Esophagus squamous epithelium (tissue), 5 donors: ENCODE measurements at places on chromosomes 1 and 21.

DNA sequence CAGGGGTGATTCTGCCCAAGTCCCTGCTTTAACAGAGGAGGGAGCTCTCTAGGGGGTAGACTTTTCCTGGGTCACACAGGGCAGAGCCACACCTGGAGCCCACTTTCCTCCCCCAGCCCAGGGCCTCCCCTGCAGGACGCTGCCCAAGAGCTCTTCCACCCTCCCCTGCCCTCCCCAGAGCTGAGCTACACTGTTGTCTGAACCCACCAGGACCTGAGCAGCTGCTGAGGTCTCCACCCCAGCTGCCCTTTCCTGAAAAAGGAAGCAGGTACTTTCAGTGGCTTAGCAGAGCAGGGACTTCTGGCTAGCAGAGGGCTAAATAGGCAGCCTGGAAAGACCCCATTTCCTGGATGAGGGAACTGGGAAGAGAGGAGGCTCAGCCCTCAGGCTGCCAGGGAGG, 169.3 kb upstream of the ETV3 start:
- no peak for DNase-seq

DNA sequence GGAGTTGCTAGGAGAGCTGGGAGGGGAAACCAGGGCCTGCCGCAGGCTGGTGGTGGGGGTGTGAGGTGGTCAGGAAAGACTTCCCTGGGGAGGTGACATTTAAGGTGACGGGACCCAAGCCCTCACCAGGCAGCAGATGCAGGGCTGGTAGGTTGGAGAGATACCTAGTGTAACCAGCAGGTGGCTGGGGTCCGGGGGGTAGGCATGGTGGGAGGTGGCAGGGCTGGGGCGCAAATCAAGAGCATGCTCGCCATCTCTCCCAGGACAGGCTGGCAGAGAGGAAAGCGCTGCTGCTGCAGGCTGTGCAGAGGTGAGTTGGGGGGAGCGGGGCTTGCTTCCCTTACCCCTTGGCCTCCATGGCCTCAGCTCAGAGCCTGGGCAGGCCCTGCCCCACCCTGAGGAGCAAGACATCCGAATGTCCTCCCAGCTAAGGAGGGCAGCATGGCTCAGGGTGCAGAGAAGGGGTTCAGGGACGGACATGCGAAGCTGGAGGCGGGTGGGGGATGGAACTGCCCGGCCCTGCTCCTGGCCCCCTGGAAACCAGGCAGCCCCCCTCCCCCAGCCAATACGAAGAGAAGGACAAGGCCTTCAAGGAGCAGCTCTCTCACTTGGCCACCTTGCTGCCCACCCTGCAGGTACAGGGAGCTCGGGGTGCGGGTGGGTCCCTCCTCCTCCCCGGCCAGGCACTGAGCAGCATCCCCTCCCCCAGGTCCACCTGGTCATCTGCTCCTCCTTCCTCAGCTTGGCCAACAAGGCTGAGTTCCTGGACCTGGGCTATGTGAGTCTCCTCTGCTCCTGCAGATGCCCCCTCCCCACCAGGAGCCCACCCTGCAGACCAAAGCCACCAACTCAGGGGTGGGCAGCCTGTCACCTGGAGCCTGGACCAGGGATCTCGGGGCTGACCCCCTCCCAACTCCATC, 4.0 kb downstream of the RNF207 start:
- no peak for DNase-seq

- no peak for DNase-seq
Measured at GRCh38 chr1:117794073-117794472, 135.3 kb downstream of the GDAP2 start.

GRCh38 chr1:49306507-49307070, 529.9 kb upstream of the BEND5 start:
- DNase-seq: no peak

DNA sequence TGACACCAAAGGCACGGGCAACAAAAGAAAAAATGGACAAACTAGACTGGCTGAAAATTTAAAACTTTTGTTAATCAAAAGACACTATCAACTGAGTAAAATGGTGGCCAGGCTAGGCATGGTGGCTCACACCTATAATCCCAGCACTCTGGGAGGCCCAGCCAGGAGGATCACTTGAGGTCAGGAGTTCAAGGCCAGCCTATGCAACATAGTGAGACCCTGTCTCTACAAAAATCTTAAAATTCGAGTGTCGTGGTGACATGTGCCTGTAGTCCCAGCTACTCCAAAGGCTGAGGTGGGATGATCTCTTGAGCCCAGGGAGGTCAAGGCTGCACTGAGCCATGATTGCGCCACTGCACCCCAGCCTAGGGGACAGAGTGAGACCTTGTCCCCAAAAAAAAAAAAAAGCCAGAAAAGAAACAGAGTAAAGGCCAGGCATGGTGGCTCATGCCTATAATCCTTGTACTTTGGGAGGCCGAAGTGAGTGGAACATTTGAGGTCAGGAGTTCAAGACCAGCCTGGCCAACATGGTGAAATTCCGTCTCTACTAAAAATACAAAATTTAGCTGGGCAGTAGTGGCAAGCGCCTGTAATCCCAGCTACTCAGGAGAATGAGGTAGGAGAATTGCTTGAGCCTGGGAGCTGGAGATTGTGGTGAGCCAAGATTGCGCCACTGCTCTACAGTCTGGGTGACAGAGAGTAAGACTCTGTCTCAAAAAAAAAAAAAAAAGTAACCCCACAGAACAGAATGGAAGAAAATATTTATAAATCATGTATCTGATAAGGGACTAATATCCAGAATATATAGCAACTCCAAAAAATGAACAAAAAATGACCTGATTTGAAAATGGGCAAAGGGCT, 8.0 kb downstream of the TUT4 start:
- no peak for DNase-seq

- DNase-seq: no peak
Measured at GRCh38 chr1:90573736-90574135, 143.4 kb downstream of the BARHL2 start.

DNA sequence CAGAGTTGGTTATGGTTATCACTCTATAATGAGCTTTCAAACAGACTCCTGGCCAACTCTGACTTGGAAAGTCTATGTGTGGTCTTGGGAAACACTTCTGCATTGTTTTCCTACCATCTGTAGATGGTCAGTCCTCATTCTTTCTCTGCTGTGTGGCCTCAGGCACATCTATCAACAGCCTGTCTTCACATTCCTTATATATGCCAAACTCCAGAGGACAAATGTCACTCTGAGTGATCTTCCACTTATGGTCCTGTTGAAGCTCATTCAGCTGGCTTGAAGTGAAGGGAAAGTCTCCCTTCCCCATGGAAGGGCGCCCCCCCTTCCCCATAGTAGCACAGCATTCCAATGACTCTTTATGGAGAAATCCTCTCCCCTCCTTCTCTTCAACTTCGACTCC, 58.7 kb downstream of the VANGL2 start:
- DNase-seq: no peak

- DNase-seq: no peak
Measured at GRCh38 chr1:159864262-159864661, 1.8 kb upstream of the VSIG8 start.

GRCh38 chr1:112247961-112248360, 148.1 kb upstream of the CTTNBP2NL start:
- DNase-seq: no peak

- DNase-seq: no peak
Measured at GRCh38 chr1:14511796-14512585, 86.5 kb upstream of the KAZN start.

GRCh38 chr1:185960422-185961321, 226.5 kb downstream of the HMCN1 start:
- DNase-seq: no peak

DNA sequence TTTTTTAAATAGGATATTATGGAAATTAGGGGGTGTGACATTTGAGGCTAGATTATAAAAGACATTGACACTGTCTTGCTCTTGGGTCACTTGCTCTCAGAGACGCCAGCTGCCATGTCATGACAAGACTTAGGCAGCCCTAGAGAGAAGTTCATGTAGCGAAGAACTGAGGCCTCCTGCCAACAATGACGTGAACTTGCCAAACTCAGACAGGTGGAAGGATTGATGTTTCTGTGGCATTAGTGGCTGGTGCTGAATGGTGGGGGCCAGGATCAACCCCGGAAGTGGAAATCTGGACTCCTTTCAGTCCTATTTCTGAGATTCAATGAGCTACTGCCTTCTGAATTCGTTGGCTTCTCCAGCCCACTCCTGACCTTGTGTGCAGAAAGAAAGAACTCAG, 14.7 kb downstream of the NCF2 start:
- DNase-seq: no peak

DNA sequence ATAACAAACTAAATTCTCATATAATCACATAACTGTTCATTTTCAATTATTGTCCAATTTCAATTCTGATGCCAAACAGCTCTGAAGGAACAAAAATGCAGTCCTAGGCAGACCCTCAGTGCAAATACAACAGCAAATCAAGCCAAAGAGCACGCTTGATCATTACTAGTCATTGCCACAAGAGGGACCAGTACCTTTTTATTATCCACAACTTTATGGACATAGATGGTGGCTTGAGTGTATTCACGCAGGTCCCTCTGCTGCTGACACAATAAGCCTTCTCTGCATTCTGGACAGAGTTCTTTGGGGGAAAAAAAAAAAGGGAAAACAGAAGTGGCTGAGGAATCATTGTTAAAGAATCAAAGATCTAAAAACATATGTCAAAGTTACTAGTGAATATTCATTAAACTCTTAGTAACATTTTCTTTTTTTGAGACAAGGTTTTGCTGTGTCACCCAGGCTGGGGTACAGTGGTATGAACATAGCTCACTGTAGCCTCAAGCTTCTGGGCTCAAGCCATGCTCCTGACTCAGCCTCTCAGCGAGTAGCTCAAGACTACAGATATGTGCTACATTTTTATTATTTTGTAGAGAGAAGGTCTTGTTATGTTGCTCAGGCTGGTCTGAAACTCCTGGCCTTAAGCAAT, 34.3 kb upstream of the RAP1GAP start:
- DNase-seq: no peak

GRCh38 chr1:70487910-70488665, 77.0 kb downstream of the CTH start:
- DNase-seq: no peak

DNA sequence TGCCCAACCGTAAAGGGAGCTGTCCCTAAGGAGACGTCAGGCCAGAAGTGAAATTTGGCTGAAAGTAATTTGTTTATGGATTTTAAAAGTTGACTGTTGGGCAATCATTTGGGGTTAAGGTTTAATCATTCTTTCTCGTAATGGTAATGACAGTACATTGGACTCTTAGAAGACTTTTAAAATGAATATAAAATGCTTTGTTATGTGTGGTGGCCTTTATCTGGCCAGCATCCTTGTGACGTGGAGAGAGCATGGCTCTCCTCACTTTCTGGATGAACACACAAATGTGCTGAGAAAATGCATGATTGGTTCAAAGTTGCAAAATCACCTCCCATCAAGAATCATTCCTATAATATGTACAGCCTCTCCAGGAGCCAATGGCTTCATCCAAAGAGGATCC, 160.2 kb downstream of the DHRS3 start:
- no peak for DNase-seq

DNA sequence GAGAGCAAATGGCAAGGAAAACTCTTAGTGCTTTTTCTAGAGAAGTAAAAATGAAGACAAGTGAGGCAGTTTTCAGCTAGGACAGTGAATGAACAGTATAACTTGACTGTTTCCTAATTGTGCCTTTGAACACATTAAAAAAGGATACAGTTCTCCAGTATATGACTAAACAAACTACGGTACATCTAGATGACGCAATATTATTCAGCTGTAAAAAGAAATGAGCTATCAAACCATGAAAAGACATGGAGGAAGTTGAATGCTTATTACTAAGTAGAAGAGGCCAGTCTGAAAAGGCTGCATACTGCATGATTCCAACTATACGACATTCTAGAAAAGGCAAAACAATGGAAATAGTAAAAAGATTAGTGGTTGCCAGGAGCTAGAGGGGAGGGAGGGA, 206.3 kb downstream of the SIPA1L2 start:
- DNase-seq: no peak

- DNase-seq: no peak
Measured at GRCh38 chr1:8047112-8047511, 21.0 kb upstream of the ERRFI1 start.

GRCh38 chr1:24503059-24503751, 569 bp downstream of the RCAN3 start:
- no peak for DNase-seq

GRCh38 chr1:92037400-92037799, 7.6 kb downstream of the EPHX4 start:
- DNase-seq: no peak

DNA sequence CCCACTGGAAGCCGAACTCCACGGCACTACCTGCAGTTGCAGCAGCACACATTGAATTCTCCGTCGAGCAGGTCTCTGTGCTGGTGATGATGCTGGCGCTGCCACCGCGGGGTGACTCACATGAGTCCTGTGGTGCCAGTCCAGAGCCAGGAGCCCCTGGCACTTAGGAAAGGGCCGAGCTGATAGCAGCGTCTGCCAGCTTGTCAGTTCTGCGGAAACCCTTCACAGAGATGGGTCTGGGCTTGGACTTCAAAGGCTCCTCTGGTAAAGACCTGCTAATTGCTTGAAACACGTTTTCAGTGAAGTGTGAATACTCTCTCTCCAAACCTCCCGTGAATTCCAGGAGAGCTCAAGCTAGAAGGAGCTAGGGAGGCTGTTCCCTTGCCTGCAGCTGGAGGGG, 92.2 kb downstream of the GRIK3 start:
- DNase-seq: no peak

DNA sequence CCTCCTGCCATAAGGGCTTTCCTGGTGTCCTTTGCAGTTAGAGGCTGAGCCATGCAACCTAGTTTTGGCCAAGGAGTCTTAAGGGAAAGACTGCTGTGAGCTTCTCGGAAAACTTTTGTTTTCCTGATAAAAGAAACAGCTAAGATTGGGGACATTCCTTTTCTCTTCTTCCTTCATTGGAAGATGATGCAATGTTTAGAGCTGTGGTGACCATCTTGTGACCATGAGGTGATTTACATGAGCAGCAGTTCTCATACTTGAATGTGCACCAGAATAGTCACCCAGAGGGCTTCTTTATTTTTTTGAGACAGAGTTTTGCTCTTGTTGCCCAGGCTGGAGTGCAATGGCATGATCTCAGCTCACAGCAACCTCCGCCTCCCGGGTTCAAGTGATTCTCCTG, 20.4 kb upstream of the SMAP2 start:
- DNase-seq: no peak

GRCh38 chr1:24961961-24962861, 32.1 kb upstream of the RUNX3 start:
- DNase-seq: no peak

DNA sequence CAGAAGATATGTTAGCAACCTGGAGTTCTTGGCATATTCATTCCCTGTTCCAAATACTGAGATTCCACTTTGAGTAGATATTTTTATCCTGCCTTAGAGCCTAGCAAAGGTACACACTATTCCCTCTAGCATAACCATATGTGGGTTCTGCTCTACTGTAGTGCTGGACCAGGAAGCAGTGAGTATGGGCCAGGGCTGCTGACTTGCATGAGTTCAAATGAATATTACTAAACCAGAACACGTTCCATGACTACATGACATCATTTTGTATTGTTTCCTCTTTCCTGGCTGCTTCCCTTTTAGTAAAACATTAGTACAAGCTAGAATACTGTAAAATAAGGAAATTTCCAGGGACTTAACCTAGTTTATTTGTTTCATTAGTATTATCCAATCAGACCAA, 41.1 kb downstream of the TNFSF18 start:
- DNase-seq: no peak

GRCh38 chr21:45306832-45307571, 19.3 kb upstream of the POFUT2 start:
- no peak for DNase-seq

- no peak for DNase-seq
Measured at GRCh38 chr1:160876311-160876710, 8.7 kb downstream of the ITLN1 start.
